ENCODE measurements at places on chromosomes 16 and 17. TPM values are rescaled to one million over a fixed set of nuclear protein-coding genes. Genes with fewer than 3 reads are reported as not detected.

- peak overlapping the region; percentile 4 for H3K27ac ChIP-seq
- H3K36me3 ChIP-seq: peaks cover 11% of the 10 kb centered on the region
- H3K4me1 ChIP-seq: peaks cover 7% of the 10 kb centered on the region
- no peaks in the 10 kb centered on the region for H3K27me3 ChIP-seq
- peak overlapping the region; percentile 28 for H3K4me3 ChIP-seq
Observed at GRCh38 chr17:75754378-75755204, 10.4 kb downstream of the GALK1 start.

DNA sequence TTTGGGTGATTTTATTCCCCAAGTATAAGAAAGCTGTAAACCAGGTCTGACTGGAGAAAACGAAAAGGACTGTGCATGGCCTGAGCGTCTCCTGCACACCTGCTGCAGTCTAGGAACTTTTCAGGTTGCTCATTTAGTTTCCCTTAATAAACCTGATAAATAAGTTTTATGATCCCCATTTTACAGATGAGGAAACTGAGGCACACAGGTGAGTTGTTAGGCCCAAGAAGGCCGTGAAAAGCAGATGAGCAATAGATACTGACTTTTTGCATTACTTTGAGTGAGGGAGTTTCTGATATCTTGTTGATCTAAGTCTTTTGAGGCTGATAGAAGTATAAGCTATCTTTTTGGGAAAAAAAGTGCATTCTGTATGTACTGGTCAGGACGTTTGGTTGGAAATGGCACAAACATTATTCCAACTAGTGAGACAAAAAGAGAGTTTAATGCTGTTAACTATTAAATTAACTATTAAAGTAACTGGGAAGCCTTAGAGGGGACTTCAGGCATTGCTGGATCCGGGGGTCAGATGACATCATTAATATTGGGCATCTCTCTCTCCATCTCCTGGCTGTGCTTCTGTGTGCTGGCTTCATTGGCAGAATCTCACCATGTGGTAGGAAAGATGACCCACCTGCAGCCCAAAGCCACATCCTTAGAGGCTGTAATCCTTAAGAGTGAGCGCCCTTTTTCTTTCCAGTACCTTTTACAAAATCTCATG is 163.4 kb downstream of the CMIP start:
- H3K4me1 ChIP-seq: no peaks in the 10 kb centered on the region
- H3K27ac ChIP-seq: no peak overlapping the region
- peaks cover 15% of the 10 kb centered on the region for H3K36me3 ChIP-seq
- H3K27me3 ChIP-seq: no peaks in the 10 kb centered on the region
- no peak for DNase-seq

DNA sequence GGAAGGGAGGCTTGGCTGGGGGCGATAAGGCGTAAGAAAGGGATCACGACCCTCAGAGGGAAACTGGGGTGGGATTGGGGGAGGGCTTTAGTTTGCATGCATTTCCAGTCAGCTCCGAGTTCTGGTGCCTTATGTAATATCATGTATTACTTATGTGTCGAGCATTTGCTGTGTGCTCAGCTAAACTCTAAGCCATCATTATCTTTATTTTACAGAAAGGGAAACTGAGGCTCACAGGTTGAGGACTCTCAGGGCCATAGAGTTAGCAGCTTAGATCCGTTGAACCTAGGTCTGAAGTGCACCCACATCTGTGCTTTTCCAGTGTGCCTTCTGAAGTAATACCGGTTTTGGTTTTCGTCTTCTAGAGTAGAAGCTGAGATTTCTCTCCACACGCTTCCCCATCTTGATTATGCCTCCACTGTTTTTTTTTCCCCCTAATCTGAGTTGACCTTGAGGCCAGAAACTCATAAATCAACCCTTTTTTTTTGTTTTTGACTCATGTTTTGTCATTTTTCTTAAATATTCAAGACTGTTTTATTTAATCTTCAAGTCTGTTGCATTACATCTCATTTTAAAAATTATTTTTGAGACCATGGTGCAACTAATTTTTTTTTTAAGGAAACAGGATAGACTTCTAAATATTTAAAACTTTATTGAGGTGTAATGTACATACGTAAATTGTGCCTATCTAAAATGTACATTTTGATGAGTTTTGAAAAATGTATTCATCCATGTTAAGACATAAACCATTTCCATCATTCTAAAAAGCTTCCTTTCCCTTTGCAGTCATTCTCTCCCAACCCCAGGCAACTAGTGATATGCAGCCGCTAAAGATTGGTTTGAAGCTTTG is 741 bp downstream of the CYB5B start:
- no peaks in the 10 kb centered on the region for H3K27me3 ChIP-seq
- H3K4me1 ChIP-seq: peaks cover 12% of the 10 kb centered on the region
- peak overlapping the region; percentile 98 for H3K27ac ChIP-seq
- DNase-seq: no peak

DNA sequence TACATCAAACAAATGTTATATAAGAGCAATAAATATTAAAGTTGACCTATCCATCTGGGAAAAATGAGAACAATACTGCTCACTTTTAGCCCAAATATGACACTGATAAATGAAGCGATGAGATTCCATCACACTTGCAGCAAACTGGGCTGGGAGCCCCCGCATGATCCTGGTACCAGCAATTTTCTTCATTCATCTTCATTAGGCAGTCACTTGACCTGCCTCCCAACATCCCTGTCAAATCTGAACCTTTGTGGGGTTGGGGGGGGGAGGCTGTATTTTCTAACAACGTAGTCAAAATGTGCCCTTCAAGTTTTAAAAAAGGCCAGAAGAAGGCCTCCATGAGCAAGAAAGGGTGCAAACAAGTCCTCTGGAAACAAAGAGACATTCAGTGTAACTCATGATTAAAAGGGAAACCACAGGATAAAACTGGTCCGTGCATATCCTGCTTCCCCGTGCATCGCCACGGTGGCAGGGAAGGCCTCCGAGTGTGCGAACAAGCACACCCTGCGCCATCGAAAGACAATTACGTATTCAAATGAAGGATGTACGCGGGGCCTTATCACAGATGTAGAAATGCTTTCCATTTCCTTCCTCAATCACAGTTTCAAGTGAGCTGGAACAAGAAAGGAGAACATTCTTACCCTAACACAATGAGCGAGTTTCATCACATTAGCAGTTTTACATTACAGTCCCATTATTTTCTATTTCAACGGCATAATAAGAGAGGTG is 48.4 kb downstream of the TOX3 start:
- peaks cover 45% of the 10 kb centered on the region for H3K4me1 ChIP-seq
- H3K4me3 ChIP-seq: no peak overlapping the region
- peaks cover 63% of the 10 kb centered on the region for H3K27me3 ChIP-seq
- no peak overlapping the region for H3K27ac ChIP-seq
- no peaks in the 10 kb centered on the region for H3K36me3 ChIP-seq

GRCh38 chr17:40318830-40319391 is 9.9 kb downstream of the RARA start:
- no peak for DNase-seq
- H3K36me3 ChIP-seq: no peaks in the 10 kb centered on the region
- peak overlapping the region; percentile 94 for H3K27ac ChIP-seq

DNA sequence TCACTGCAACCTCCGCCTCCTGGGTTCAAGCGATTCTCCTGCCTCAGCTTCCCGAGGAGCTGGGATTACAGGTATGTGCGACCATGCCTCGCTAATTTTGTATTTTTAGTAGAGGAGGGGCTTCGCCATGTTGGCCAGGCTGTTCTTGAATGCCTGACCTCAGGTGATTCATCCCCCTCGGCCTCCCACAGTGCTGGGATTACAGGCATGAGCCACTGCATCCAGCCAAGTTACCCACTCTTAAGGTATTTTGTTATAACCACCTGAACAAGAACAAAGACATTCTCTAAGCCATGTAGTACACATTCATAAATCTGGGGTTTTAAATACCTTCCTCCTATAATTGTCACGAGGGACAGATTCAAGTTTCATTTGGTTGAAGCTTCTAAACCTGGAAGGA is 12.3 kb upstream of the TMEM170A start:
- H3K27me3 ChIP-seq: no peaks in the 10 kb centered on the region
- H3K36me3 ChIP-seq: no peaks in the 10 kb centered on the region
- no peak overlapping the region for H3K27ac ChIP-seq
- H3K4me1 ChIP-seq: no peaks in the 10 kb centered on the region
- DNase-seq: no peak
- no peak overlapping the region for H3K4me3 ChIP-seq

- peaks cover under 1% of the 10 kb centered on the region for H3K27me3 ChIP-seq
- H3K36me3 ChIP-seq: no peaks in the 10 kb centered on the region
- DNase-seq: no peak
- peaks cover under 1% of the 10 kb centered on the region for H3K4me1 ChIP-seq
- H3K27ac ChIP-seq: no peak overlapping the region
Observed at GRCh38 chr16:7319514-7319913, 13.1 kb upstream of the RBFOX1 start.

- H3K36me3 ChIP-seq: no peaks in the 10 kb centered on the region
- H3K4me1 ChIP-seq: no peaks in the 10 kb centered on the region
- peaks cover 16% of the 10 kb centered on the region for H3K27me3 ChIP-seq
- no peak for DNase-seq
Observed at GRCh38 chr17:76833034-76833644, 35.1 kb upstream of the MGAT5B start.

- DNase-seq: no peak
- peaks cover 4% of the 10 kb centered on the region for H3K4me1 ChIP-seq
- H3K27ac ChIP-seq: no peak overlapping the region
- no peaks in the 10 kb centered on the region for H3K36me3 ChIP-seq
- H3K4me3 ChIP-seq: no peak overlapping the region
- H3K27me3 ChIP-seq: no peaks in the 10 kb centered on the region
Observed at GRCh38 chr16:9055661-9056060, 35.8 kb upstream of the HAPSTR1 start.

DNA sequence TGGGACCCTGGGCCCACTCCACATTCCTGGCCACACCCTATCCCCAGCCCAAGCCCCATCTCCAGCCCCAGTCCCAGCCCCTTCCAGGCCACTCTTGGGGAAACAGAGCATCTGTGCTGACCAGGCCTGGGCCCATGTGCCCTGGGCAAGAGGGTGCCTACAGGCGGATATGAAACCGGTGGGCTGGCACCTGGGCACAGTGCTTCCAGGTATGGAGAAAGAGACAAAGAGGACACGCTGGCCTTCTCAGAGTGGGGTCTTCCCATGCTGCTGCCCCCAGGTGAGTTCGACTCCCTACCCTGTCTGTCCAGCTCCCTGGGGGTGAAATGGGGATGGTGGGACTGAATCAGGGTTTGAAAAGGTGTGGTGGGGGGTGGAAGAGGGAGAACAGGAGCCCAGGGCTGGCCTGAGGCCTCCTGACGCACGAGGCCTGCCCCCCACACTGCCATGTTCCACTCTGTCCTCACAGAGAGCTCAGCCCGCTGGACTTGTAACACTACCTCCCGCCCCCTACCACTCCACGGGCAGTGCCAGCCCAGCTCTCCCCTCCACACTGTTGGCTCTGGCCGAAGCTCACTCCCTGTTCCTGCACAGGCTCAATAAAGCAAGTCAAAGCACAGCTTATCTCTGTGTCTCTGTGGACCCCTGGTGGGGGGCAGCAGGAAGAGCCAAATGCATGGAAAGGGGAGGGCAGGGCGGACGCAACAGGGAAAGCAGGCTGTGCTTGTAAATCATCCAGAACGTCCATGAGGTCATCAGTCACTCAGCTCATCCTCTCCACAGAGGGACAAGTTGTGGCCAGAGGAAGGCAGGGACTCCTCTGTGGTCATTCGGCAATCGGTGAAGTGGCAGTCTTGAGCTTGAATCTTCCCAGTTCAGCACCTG is 71.1 kb upstream of the TMEM97 start:
- H3K27me3 ChIP-seq: peaks cover 2% of the 10 kb centered on the region
- H3K4me1 ChIP-seq: peaks cover 3% of the 10 kb centered on the region
- H3K4me3 ChIP-seq: no peak overlapping the region
- DNase-seq: no peak
- H3K36me3 ChIP-seq: no peaks in the 10 kb centered on the region

GRCh38 chr16:66639091-66639885 is 34.8 kb downstream of the CMTM3 start:
- H3K27ac ChIP-seq: peak overlapping the region; percentile 83
- no peak for DNase-seq
- no peak overlapping the region for H3K4me3 ChIP-seq
- peaks cover 12% of the 10 kb centered on the region for H3K4me1 ChIP-seq
- peaks cover 3% of the 10 kb centered on the region for H3K36me3 ChIP-seq

DNA sequence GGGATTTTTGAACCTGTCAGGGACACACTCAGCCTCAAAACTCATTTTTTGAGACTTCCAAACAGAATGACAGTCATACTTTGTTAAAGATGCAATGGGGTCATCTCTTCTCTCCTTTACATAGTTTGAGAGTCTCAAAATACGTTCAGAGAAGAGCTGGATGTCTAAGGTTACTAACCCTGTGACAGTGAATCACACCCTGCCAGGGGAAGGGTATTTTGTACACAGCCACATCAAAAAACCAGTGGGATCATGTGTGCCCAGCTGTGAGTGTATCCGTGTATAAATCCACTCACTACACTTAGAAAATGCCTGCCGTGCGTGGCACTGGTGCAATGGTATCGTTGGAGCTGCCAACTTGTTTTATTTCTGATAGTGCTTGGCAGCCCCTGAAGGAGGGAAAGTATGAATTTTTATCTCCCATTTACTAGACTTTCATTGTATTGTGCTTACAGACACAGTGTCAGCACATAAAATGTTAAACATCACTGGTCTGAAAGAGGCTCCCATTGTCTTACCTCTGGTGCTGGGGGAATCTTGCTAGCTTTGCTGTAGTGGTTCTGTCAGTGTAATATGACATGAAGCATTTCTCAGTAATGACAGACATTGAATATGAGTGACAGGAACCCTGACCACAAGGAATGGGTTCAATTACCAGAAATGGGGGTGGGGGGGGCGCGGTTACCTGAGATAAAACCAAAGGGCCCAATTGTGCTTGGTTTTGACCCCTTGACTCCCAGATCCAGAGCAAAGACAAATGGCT is 256.3 kb downstream of the FTO start:
- no peaks in the 10 kb centered on the region for H3K27me3 ChIP-seq

GRCh38 chr17:69864462-69864861 is 210.6 kb upstream of the KCNJ16 start:
- no peak for DNase-seq
- peaks cover 7% of the 10 kb centered on the region for H3K36me3 ChIP-seq
- H3K4me1 ChIP-seq: peaks cover 1% of the 10 kb centered on the region

- H3K4me3 ChIP-seq: no peak overlapping the region
- H3K27me3 ChIP-seq: peaks cover 59% of the 10 kb centered on the region
- H3K27ac ChIP-seq: no peak overlapping the region
- no peak for DNase-seq
Observed at GRCh38 chr17:79745641-79746105, 14.9 kb downstream of the ENPP7 start.

DNA sequence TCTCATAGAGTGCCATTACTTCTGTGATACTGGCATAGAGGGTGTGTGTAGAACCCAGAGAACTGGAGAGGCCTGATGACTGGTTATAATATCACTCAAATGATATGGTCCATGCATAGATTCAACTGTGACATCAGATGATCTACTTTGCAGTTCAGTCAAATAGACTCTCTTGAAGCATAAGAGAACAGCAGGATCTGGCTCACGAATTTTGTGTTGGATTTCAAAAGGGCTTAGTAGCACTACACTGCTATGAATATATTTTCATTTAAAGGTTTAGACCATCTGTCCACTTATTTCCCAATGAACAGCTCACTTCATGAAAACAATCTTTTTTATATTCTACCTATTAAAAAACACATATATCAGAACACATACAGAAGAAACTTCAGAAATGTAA is 119.7 kb downstream of the KIF2B start:
- H3K27me3 ChIP-seq: no peaks in the 10 kb centered on the region
- H3K4me1 ChIP-seq: no peaks in the 10 kb centered on the region

The NME1 gene
- total RNA-seq: 124 TPM

The ZNF287 gene
- 13.9 TPM for total RNA-seq

The SMTNL2 gene
- 68.2 TPM for total RNA-seq

The CXCL16 gene
- total RNA-seq: 8.8 TPM

The RAP1GAP2 gene
- total RNA-seq: 8.3 TPM

The VAT1L gene
- 6.8 TPM for total RNA-seq

The TPSB2 gene
- not detected for total RNA-seq

Measured in mesothelial cell of epicardium (in vitro differentiated cells).